ENCODE measurements at places on chromosomes 5 and 9.

GRCh38 chr9:89481538-89481915 is 16.4 kb downstream of the SEMA4D start:
- no peak for DNase-seq

GRCh38 chr5:169803077-169803981 is 166.3 kb downstream of the DOCK2 start:
- DNase-seq: no peak

- DNase-seq: no peak
Observed at GRCh38 chr9:111163716-111164389, 125.6 kb upstream of the LPAR1 start.

- no peak for DNase-seq
Observed at GRCh38 chr5:141022384-141022783, 28.8 kb upstream of the PCDHB1 start.

GRCh38 chr9:129307227-129307970 is 129.3 kb upstream of the IER5L start:
- DNase-seq: no peak

- peak; percentile 41 for DNase-seq
Observed at GRCh38 chr5:61330341-61330844, 1.7 kb upstream of the ZSWIM6 start.

DNA sequence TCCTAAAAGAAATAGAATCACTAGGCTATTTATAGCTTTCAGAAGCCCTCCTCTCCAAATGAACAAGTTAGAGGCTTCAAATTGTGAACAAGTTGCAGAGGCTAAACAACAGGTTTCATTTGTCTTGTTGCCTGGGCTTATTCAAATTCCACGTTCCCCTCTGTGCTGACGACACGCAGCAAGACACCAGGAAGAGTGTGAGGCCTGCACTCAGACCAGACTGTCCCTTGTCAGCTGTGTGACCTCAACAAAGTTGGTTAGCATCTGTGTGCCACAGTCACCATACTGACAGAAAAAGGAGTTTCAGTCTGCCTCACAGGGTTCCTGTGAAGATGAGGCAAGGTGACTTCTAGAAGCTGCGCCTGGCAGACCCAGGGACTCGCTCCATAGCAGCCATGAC is 22.1 kb upstream of the GABBR2 start:
- DNase-seq: no peak

- DNase-seq: no peak
Observed at GRCh38 chr5:117594166-117594565, 1019.5 kb upstream of the SEMA6A start.

GRCh38 chr5:149700347-149700746 is 29.8 kb upstream of the PPARGC1B start:
- DNase-seq: no peak

- DNase-seq: peak; percentile 5
Observed at GRCh38 chr5:97534166-97534565, 351.1 kb upstream of the RIOK2 start.

GRCh38 chr5:58090704-58091103 is 369.2 kb downstream of the PLK2 start:
- DNase-seq: no peak

GRCh38 chr5:76642390-76643040 is 19.3 kb upstream of the F2RL2 start:
- no peak for DNase-seq

DNA sequence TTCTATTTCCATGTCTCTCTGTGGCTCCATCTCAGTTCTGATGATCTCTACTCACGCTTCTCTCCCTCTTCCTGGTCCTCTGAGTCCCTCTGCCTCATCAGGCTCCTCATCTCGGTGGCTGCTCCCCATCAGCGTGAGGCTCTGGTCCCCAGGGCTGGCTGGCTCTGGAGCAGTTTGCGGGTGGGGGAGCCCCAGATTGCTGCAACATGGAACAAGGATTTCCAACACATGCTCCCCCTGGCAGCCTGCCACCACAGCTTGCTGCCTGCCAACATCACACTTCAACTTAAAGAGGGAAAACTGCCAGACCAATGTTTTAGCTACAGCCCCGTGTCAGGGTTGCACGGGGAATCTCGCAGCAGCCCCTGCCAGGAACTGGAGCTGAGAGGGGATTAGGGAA is 77.2 kb upstream of the NEK6 start:
- peak; percentile 93 for DNase-seq

- no peak for DNase-seq
Observed at GRCh38 chr5:113039934-113040285, 63.3 kb downstream of the DCP2 start.

DNA sequence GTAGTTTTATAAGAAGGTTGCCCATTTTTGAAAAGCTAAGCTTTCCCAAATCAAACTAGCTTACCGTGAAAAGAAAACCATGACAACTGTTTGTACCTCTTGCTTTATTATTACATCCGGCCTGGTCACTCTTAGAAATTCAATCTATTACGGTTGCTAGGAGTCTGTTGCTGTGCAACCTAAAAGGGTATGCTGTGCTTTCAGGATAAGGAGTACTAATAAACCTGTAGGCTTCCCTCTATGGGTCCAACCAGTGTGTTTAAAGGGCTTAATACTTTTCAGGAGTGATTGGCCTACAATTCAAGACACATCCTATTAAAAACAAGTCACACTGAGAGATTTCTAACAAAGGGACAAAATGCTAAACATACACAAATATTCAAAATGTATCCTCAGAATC is 27.1 kb downstream of the RFX3 start:
- DNase-seq: peak; percentile 13

DNA sequence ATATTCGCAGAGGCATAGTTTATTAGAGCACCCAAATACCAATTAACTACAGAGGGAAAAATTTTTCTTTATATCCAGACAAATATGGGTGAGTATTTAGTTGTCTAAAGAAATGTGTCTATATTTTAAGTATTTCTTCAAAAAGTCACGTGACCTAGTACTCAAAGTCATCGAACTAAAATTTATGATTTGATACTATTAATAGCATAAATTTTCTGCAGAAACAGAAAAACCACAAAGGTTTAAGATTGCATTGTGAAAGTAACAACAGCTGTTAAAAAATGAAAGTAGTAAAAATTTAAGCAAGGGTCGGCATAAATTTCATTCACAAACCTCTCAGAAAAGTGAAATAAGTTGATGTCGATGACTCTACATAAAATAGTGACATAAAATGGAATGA is 323.9 kb upstream of the RORB start:
- no peak for DNase-seq

DNA sequence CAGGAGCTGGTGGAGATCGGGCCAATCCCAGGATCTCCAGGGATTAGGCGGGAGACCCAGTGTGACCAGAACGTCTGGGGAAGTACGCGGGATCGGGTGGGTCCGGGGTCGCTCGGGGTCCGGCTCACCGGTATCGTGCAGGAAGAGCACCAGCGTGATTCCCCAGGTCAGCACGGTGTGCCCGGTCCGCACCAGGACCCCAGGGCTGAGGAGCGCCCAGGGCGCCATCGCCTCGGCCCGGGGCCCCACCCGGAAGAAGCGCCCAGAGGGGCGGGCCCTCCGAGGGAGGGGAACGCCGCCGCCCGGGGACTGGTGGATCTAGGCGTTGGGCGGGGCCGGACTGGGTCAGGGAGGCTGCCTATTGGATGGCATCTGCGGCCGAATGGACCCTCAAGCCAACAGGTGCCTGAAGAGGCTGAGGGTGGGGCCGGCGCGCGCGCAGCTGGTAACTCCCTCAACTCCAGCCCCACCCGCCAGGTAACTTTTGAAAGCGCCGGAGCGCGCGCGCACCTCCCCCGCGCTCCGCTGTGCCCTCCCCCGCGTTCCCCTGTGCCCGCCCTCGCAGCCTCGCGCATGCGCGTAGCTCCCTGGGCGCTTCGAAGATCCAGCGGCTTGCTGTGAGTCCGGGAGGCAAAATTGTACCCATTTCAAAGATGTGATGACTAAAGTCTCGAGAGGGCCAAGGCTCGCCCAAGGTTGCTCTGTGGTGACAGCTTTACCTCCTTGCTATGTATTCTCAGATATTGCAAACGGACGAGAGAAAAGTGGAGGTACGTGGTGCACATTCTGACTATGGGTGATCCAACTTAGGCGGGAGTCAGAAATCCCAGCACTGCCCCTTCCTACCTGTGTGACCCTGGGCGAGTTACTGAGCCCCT is at the start of gene ZDHHC12:
Gene ZDHHC12, minus strand, starts transcription at position 262 of the 878 bp plus-strand sequence. Its CDS starts 34 bp downstream, at position 228.
- DNase-seq: peak; percentile 97

GRCh38 chr5:133569347-133569746 is 43.0 kb downstream of the FSTL4 start:
- no peak for DNase-seq

DNA sequence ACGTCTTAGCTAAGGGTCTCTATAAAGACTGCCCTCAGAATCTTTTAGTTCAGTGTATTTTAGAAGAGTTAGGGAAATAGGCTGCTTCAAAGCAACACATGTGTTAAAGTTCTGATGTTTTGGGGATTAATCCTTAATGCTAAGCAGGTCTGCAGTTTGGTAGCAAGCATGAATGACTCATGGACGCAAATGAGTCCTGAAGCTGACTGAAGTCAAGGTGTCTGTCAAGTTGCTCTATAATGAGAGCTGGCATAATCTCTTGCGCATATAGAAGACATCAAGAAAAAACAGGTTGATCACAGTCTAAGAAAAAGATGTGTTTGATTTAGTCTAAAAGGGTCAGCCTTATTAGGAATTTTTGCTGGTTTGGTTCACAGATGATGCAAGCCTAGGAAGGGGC is 630.1 kb downstream of the CDH12 start:
- no peak for DNase-seq

DNA sequence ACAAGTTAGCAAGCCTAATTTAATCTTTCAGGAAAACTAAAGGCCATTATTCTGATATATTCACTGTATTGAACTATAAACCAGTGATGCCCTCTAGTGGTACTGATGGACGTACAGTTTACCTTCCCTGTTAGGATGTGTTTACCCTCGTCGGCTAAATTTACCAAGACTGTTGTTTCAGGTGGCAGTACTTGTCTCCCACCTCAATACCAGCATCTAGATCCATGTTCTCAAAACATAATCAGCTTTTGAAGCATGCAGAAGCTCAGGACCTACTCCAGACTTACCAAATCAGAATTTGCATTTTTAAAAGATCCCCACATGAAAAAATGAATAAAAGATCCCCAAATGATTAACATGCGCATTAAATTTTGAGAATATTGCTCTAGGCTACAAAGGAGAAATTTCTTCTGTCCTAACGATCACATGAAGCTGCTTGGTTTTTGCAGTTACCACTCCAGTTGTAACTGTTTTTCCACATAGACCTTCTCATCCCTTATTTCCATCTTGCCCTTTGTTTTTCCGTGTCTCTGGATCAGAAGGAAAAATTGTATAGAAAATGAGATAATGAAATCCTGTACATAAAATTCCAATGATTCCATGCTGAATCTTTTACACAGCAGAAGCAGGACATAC is 3.2 kb upstream of the BAAT start:
- peak; percentile 79 for DNase-seq

DNA sequence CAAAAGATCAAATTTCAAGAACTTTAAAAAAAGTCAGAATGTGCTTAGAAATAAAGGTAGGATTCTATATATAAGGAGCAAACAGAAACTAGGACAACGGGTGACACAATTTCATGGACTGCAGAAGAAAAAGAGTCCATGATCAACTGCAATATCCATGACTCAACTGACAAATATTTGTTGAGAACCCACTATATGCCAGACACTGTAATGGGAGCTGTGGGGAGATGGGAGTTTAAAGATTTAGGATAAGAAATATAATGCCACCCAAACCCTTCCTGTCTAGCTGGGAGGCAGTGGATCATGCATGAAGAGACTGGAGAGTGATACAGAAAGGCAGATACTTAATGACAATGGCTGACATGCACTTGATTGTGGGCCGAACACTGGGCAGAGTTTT is 27.6 kb upstream of the CCDC112 start:
- no peak for DNase-seq

GRCh38 chr5:181203777-181204112 is 1.3 kb downstream of the TRIM7 start:
- no peak for DNase-seq

GRCh38 chr5:135230251-135230925 is 168.6 kb downstream of the MACROH2A1 start:
- DNase-seq: no peak

DNA sequence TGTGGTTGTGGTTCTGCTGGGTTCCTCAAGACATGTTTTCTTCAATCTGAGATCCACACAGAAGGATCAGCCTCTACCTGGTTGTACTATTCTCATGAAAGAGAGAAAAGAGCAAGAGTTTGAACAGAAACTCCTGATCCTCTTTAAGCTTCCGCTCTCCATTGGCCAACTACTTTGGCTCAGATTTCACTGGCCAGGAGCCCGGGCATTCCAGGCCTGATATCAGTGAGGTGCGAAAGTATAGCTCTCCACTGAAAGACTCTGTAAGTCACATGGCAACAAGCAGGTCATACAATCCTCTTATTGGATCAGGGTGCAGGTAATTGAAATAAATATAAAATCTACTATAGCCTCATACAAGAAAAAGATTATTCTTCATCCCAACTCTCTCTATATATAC is 920.5 kb downstream of the TLE4 start:
- peak; percentile 10 for DNase-seq

DNA sequence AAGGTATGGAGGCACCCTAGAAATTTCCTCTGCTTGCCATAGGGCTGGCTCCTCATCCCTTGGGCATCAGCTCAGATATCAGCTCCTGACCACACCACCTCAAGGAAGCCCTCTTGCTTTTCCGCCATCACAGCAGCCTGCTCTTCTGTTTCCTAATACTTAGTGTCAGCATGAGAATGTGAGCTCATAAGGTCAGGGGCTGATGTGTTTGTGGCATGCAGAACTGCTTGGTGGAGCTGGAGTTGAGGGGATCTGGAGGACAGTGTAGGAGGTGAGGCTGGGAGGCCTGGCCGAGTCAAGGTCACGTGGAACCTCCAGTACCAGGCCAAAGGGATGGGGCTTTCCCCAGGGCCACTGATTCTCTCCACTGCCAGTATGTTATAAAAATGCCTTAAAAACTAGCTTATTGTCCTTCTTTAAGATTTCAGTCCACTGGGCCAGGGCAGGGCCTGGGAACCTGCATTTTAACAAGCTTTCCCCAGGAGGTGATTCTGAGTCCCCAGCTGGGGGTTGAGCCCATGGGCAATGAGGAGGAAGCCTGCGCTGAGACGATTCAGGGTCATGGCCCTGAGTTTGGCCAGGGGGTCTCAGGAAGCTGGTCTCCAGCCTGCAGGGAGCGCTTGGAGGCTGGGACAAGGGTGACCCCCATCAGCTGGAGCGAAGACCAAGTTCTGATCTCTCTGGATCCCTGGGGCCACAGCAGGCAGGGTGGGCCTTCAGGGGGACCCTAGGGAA is 28.6 kb downstream of the DAB2IP start:
- no peak for DNase-seq

DNA sequence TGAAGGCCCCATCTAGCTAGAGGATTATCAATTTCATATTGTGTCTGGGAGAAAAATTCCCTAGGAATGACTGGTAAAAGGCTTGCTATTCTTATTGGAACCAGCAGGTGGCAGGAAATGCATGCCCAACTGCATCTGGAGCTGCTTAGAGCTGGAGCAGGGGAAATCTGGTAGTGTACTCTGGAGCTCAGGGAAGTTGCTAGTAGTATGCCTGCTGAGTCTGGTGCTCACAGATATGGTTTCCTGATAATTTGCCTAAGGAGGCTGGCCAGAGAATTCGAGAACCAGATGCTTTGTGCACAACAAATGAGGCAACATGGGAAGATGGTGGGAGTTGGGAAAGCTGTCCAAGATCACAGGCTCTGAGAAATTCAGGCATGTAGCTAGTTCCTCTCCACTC is 53.7 kb downstream of the G3BP1 start:
- peak; percentile 51 for DNase-seq

- peak; percentile 35 for DNase-seq
Observed at GRCh38 chr5:160312960-160313727, 780 bp upstream of the CCNJL start.

- DNase-seq: no peak
Observed at GRCh38 chr5:63837437-63837836, 124.8 kb downstream of the HTR1A start.
